ENCODE measurements at places on chromosomes 12 and 14.

GRCh38 chr12:94803939-94804338 lies 153.6 kb upstream of the TMCC3 start:
- DNase-seq, result no peak

DNA sequence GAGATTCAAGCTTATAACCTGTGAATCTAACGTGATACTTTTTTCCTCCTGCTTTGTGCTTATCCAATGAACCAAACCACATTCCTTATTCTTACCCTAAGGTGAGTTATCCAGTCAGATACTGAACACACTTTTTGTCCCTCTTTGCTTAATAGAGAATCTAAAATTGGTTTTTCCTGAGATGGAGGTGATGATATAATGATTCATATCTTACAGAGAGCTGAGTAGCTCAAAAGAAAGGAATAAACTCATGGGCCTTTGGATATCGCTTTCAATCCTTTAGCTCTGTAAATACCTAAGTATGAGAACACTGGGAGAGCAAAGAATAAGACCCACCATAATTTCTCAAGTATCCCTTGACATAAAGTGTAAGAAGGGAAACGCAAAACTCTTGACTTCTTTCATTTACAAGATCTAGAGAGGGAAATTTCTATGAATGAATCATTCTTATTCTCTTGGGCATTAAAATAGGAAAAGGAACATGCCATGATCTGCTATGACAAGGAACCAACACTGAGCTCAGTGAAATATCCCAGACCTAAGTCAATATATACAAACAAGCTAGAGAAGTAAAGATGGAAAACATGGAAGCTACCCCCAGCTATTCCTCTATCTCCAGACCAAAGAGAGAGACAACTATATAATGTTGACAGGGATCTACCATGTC lies 81.8 kb upstream of the STAC3 start:
- DNase-seq, result no peak

- DNase-seq, result no peak
Observed at GRCh38 chr12:87828382-87828973, 200.7 kb downstream of the C12orf50 start.

GRCh38 chr14:41668356-41668755 lies 61.7 kb downstream of the LRFN5 start:
- no peak for DNase-seq

- DNase-seq, result no peak
Observed at GRCh38 chr14:35988972-35989690, 163.0 kb downstream of the BRMS1L start.

GRCh38 chr14:77339407-77339806 lies 18.6 kb downstream of the GSTZ1 start:
- DNase-seq, result no peak

DNA sequence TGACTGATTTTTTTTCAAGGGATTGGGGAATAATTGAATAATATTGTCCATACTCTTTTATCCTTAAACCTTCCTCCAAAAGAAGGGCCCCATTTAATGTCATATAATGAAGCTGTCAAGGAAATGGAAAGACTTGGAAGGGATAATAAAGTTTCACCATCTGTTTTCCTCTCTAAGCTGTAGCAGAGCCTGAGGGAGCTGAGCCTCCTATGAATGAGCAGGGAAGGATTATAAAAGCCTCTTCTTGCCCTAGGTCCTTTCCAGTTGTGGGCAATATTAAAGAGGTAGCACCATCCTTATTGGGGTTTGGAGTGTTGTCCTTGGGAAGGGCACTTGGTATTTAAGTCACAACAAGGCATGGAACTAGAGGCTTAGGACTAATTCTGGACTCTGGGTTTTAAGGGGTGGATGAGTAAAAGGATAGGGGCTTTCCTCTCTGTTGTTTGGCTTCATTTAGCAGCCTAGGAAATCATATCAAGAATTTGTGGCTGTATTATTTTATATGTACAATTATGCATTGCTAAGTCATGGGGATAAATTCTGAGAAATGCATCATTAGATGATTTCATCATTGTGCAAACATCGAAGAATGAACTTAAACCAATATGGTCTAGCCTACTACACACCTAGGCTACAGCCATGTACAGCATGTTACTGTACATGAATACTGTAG lies 408.5 kb upstream of the DCN start:
- no peak for DNase-seq

GRCh38 chr12:120579179-120579578 lies 2.0 kb downstream of the POP5 start:
- DNase-seq, result no peak

GRCh38 chr12:5996459-5996858 lies 51.4 kb upstream of the ANO2 start:
- DNase-seq, result no peak

GRCh38 chr14:66381755-66382154 lies 104.4 kb upstream of the CCDC196 start:
- no peak for DNase-seq

GRCh38 chr14:74586681-74587362 lies 25.2 kb downstream of the LTBP2 start:
- DNase-seq, result no peak

GRCh38 chr12:89454080-89454848 lies 70.3 kb downstream of the GALNT4 start:
- DNase-seq, result no peak

DNA sequence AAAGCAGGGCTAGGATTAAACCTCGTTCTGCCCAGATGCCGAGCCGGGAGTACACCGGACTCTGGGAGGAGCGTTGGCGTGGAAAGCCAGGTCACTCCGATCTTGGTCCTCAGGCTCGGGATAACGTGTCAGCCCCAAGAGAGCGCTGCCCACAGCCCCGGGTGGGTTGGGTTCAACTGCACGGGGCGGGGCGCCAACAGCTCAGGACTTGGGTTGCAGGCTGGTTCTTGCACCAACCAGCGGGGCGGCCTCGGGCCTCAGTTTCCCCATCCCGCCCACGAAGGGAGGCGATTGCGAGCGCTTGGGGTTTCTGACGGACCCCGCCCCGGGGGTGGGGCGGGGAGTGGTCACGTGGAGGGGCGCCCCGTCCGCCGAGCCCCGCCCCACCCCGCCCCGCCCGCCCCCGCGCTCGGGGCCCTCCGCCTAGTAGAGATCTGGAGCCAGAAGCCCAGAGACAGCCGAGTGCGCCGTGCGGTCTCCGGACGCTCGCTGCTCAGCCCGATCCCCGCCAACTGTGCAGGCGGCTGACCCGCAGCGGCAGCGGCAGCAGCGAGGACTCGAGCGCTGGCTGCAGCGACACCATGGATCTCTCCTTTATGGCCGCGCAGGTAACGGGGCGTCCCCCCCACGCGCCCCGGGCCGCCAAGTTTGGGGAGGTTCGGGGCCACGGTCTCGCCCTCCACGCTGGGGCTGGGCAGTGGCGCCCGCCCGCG lies at the start of gene C14orf132:
TSS of gene C14orf132 (plus strand) at position 443 of the 713 bp plus-strand sequence. CDS start at position 582, 139 bp downstream.
- DNase-seq, result peak; percentile 84

GRCh38 chr12:6819106-6820030 lies 2.3 kb upstream of the GPR162 start:
- DNase-seq, result no peak

GRCh38 chr12:1078002-1078401 lies 87.0 kb downstream of the ERC1 start:
- DNase-seq, result no peak

DNA sequence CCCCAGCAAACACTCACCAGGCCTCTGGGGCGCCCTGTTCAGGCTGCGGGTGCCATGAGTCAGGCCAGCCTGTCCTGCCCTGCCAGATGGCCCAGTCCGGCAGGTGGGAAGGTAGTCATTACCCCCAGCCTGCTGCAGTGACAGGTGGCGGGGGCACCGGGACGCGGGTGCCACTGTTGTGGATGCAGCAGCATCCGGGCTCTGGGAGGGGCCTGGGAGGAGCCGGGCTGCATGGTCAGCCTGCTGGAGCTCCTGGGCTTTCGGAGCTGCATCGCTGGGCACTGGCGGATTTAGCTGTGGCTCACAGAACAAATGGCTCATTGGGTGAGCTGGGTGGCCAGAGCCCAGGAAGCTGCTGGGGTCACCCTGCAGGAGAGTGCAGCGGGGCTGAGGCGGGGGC lies 13.5 kb downstream of the CEP170B start:
- DNase-seq, result no peak

- no peak for DNase-seq
Observed at GRCh38 chr14:102893452-102893851, 29.0 kb upstream of the AMN start.

GRCh38 chr12:54047160-54047963 lies 6.3 kb upstream of the HOXC4 start:
- no peak for DNase-seq

GRCh38 chr12:127619869-127620734 lies 646.9 kb upstream of the TMEM132C start:
- no peak for DNase-seq
